Stimulated activated CD4-positive, alpha-beta T cell treated with anti-CD3 and anti-CD28 coated beads, Interleukin-2, amount 100 ng/mL, for 4 hours (primary cell): ENCODE measurements at places on chromosomes 3 and 15.

DNA sequence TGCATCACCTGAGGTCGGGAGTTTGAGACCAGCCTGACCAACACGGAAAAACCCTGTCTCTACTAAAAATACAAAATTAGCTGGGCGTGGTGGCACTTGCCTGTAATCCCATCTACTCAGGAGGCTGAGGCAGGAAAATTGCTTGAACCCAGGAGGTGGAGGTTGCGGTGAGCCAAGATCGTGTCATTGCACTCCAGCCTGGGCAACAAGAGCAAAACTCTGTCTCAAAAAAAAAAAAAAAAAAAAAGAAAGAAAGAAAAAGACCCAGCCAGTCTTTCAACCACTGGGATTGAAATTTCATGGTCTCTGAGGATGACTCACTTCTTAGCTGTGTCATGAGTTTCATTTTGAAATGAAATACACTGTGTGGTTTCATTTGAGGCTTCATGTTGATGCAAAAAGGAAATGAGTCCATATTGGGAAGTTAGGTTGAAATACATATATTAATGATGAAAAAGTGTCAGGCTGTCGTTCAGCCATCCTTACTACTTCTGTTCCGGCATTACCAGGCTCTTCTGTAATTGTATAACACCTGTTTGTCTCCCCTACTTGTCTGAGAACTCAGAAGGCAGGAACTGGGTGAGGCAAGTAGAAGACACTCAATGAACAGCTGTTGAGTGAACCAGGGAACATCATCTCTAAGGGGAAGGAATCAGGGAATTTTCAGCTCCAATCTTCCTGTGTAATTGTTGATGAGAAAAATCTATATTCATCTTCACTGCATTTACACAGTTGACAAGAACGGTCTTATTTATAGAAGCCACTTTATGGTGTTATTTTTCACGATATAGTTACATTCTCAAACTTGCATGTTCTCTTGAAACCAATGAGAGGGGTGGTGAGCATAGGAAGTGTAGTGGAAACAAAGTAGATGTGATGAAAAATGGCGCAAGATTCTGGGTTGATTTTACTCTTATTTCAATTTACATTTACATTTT is 87.4 kb downstream of the NFKBIZ start:
- no peak for DNase-seq

- DNase-seq = no peak
These were observed 713.7 kb upstream of the SEMA6D start for GRCh38 chr15:47003568-47003967.

DNA sequence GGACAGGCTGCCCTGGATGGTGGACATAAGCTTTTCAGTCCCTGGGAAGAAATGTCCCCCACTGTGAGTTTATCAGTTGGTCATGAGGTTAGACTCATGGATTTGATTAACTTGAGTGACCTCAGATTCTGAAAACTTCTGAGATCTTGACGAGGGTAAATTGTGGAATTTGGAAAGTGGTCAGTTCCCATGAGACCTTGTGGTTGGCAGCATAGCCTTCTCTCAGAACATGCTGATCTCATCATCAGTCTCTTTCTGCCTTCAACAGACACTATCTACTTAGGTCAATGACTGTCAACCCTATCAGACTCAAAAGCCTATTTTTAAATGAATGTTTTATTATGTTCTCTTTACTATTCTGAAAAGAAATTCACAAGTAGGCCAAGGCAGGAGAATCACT is 45.6 kb upstream of the NDUFB4 start:
- no peak for DNase-seq

GRCh38 chr15:75195122-75195765 is 6.4 kb upstream of the C15orf39 start:
- DNase-seq = no peak

- no peak for DNase-seq
These were observed 55.8 kb downstream of the SLC41A3 start for GRCh38 chr3:126028096-126028495.

- no peak for DNase-seq
These were observed 143.1 kb downstream of the LSAMP start for GRCh38 chr3:116302087-116302747.

DNA sequence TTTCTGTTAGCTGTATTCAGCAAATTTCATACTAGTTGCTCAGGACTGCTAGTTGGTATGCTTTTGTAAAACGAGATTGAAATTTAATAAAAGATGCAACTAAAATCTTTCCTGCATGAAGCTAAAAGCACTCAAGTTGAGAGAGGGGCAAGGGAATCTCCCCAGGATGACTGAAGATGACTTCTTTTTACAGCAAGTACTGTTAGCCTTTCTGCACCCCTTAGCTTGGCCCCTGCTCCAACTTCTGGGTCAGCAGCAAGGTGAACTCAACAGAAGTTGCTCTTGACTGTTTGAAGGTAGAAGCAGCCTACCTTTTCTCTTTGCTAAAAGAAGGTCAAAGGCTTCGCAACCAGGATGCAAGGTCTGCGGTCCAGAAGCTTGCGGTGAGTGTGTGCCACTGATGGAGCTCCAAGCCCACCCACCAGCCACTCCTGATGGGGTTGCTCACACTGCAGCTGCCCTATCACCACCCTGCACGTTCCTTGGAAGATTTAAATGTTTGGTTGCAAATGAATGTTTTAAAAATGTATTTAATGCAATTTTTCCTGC is 32.5 kb downstream of the NME9 start:
- DNase-seq = no peak

DNA sequence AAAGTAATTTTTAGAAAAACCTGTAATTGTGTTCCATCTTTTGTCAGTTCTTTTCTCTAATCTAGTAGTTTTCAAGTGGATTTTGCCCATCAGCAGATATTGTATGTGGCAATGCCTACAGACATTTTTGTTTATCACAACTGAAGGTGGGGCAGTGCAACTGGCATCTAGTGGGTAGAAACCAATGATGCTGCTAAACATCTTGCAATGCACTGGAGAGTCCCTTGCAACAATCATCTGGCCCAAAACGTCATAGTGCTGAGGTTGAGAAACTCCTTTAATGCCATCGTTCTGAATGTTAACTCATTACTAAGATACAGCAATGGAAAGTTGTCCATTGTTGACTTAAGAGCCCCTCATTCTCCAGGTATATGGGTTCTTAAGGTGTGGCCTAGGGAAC is 80.1 kb downstream of the BTD start:
- no peak for DNase-seq

GRCh38 chr15:87589134-87589533 is 667.4 kb downstream of the NTRK3 start:
- no peak for DNase-seq

GRCh38 chr3:105997800-105998526 is 129.2 kb upstream of the CBLB start:
- DNase-seq = no peak

DNA sequence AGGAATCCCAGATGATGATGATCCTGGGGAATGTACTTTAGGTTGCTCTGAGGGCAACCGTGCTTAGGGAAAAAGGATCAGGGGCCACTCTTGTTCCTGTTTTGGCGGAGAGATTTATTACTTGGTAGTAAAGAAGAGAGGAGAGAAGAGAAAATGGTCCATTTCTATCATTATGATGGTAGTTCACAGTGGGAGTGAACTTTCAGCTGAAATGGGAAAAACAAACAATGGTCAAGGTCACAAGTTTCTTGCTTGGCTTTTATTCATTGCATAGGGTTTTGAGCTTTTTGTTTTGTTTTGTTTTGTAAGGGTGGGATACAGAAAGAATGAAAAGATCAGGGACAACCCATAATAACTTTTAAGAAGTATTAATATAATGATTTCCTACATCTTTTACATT is 7.7 kb upstream of the UMPS start:
- no peak for DNase-seq

DNA sequence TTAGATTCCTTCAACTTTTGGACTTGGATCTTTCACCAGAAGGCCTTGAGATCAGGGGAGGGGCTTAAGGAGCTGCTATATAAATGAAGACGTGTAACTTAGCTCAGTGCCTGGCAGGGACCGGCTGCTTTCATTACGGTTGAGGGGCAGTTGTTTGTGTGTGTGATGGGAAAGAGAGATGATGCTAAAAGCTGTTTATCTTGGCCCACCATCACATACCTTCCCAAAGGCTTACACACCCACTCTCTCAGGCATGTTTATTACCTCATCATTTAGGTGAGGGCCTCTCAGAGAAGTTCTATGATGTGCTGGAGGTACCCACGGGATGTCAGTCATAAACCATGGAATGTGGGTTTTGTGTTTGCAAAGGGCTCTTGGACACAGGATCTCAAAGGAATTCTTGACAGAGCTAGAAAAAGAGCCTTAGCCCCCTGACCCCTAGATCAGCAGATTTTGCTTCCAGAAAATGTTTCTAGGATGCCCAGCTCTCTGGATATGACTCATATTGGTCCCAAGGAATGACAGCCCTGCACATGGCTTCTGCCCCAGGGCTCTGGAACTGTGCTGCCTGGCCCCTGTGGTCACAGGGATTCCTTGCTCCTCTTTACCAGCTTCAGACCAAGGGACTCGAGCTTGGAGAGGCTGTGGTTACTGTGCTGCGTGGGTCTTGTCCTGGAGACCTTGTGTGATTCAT is 15.9 kb upstream of the SMAD3 start:
- DNase-seq = no peak

DNA sequence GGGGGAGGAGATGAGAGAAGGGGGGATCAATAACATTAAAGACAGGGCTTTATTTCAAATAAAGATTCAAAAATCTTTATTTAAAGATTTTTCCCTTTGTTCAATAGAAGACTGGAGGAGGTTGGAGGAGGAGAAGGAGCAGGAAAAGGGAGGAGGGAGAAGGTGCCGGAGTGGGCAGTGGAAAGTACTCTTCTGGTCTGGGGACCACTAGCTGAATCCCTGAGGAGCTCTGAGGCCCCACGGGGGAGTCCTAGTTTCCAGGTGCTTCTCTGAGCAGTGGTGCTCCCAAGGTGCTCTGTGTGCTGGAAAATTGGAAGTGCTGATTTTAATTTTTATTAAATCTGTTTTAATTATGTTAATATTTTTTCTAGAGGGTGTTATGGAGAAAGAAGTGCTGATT is 19.4 kb upstream of the SEMA4B start:
- DNase-seq = no peak

- DNase-seq = peak; percentile 55
These were observed 20.4 kb upstream of the SATB1 start for GRCh38 chr3:18445401-18446148.

DNA sequence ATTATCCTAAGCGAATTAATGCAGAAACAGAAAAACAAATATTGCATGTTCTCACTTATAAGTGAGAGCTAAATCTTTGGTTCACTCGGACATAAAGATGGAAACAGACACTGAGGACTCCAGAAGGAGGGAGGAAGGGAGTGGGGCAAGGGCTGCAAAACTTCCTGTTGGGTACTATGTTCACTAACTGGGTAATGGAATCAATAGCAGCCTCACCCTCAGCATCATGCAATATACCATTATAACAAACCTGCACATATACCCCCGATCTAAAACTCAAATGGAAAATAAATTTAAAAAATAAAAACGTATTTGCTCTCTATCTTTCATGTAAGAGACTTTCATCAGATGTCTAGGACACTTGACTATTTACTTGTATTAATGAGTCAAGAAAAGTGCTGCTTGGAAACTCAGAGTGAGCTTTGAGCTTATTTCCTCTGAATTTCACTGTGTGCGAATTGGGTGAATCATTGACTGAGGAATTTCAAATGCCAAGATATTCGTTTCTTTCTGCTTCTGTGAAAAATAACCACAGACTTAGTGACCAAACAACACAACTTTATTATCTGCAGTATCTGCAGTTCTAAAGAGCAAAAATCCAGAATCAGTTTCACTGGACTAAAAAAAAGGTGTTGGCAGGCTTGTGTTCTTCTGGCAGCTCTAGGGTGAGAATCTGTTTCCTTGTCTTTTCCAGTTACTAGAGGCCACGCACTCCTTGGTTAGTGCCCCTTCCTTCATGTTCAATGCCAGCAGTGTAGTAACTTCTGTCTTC is 18.4 kb downstream of the TM4SF18 start:
- no peak for DNase-seq

DNA sequence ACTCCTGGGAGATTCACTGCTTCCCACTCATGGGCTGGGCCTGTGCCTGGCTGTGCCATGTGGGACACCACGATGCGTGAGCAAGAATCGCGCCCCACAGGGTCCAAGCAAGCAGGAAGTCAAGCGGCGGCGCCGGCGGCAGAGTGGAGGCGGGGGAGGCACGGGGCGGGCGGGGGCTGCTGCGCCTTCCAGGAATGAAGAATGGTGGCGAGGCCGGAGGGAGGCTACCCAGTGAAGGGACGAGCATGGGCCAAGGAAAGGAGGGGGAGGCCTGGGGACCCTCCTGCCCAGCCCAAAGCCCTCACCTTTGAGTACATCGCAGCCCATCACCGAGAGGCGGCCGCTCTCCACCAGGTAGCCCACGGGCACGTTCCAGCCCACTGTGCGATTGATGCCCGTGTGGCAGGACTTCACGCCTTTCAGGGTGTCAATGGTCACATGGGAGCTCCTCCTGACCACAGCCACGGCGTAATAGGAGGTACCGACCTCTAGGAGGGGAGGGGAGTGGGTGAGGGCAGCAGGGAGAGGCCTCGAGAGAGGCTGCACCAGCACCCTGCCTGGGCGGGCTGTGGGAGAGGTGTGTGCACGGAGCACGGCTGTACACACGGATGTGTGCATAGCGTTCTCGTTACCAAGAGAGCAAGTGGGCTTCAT is 5.5 kb downstream of the MELTF start:
- DNase-seq = no peak

DNA sequence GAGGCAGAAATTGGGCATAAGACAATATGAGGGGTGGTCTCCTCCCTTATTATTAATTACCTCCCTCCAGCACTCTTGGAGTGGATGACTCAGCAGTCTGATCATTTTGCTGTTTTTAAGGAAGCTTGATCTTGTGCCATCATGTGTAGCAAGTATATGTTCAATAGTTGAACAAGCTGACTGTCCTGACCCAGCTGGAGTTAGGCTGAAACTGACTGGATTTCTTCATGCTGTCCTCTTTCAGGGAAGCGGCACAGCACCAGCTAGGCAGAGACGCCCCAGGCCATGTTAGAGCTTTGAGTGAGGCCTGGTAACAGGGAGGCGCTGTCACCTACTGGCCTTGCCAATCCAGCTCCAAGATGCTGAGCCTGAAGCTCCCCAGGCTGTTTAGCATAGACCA is 54.4 kb upstream of the KIF23 start:
- no peak for DNase-seq

- no peak for DNase-seq
These were observed 646.0 kb downstream of the TUSC7 start for GRCh38 chr3:117355566-117355965.

- no peak for DNase-seq
These were observed 296.5 kb downstream of the SLC9A9 start for GRCh38 chr3:143551761-143552160.

DNA sequence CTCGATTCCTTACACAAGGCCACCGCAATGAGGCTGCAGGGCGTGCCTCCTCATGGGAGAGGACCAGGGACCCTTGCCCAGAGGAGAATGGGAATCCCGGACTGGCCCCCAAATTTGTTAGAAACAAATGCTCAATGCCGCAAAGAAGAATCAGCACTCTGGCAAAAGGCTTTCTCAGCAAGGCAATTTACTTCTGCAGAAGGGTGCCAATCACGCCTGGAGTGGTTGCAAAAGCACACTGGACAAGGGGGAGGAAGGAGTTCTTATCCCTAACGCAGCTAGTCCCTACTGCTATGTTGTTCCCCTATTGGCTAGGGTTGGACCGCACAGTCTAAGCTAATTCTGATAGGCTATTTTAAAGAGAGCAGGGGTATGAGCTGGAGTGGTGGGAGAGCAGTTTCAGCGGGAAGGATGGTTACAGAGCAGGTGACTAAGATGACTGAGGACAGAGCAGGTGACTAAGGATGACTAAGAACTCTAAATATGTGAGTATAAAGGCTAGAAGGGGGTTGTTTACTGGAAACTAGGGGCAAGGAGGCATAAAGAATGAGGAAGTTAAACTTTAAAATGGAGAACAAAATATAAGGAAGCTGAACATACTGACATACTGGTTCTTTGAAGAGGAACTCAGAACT is 48.5 kb downstream of the KATNBL1 start:
- no peak for DNase-seq

GRCh38 chr3:162626172-162626571 is 1129.6 kb downstream of the OTOL1 start:
- DNase-seq = no peak
